ENCODE measurements at places on chromosomes 1 and 21.
A peak's percentile ranks its signal among the peaks of the same experiment; 100 is the strongest.

GRCh38 chr1:71232166-71232763 lies 151.4 kb upstream of the ZRANB2 start:
- DNase-seq = no peak

- DNase-seq = no peak
Measured at GRCh38 chr1:60280256-60280655, 206.7 kb upstream of the C1orf87 start.

- no peak for DNase-seq
Measured at GRCh38 chr1:63411066-63411465, 43.6 kb downstream of the ALG6 start.

DNA sequence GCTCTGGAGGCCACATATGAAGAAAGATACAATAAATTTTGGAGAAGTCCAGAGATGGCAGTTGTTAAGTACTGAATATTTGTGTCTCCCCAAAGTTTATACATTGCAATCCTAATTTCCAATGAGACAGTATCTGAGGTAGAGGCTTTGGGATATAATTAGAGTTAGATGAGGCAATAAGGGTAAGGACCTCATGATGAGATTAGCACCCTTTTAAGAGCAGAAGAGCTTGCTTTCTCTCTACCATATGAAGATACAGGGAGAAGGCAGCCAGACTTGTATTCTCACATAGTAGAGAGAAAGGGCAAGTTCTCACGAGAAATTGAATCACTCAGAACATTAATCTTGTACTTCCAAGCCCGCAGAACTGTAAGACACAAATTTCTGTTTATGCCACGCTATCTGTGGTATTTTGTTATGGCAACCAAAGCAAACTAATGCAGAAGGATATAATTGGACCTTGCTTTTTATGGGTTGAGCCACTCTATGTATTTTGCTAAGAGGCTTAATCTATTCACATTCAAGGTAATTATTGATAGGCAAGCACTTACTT lies 430.1 kb downstream of the KCNT2 start:
- no peak for DNase-seq

GRCh38 chr21:19261731-19262376 lies 858.3 kb upstream of the TMPRSS15 start:
- no peak for DNase-seq

- no peak for DNase-seq
Measured at GRCh38 chr1:22844621-22845020, 128.0 kb downstream of the LACTBL1 start.

DNA sequence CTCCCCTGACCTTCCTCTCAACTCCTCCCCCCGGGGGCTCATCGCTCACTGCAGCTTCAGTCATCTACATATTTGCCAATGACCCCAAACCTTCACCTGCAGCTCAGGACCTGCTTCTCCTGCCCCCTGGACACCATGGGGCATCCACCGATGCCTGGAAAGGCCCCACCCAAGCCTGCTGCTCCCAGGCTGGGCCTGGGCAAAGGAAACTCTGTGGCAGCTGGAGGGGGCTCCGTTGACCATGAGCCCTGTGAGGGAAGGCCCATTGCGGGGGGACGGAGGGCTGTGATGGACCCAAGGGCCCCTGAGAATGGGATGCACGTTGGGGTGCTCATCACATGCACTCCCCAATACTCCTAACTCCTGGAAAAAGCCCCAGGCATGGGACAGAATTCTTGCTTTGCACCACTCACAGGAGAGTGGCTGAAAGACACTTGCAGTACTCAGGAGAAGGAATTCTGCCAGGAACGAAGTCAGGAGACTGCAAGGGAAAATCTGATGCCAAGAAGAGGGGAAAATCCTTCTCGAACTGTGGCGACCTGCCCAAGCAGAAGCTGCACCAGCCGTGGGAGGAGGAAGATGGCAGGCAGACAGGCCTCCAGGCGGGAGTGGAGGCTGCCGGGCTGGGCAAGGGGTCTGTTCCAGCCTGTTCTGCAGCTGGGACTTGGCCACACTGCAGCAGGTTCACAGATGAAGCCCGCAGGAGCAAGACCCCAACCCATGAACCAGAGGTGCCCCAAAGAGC lies 18.4 kb downstream of the MATN1 start:
- no peak for DNase-seq

GRCh38 chr1:187655104-187655503 lies 826.4 kb downstream of the PLA2G4A start:
- no peak for DNase-seq

DNA sequence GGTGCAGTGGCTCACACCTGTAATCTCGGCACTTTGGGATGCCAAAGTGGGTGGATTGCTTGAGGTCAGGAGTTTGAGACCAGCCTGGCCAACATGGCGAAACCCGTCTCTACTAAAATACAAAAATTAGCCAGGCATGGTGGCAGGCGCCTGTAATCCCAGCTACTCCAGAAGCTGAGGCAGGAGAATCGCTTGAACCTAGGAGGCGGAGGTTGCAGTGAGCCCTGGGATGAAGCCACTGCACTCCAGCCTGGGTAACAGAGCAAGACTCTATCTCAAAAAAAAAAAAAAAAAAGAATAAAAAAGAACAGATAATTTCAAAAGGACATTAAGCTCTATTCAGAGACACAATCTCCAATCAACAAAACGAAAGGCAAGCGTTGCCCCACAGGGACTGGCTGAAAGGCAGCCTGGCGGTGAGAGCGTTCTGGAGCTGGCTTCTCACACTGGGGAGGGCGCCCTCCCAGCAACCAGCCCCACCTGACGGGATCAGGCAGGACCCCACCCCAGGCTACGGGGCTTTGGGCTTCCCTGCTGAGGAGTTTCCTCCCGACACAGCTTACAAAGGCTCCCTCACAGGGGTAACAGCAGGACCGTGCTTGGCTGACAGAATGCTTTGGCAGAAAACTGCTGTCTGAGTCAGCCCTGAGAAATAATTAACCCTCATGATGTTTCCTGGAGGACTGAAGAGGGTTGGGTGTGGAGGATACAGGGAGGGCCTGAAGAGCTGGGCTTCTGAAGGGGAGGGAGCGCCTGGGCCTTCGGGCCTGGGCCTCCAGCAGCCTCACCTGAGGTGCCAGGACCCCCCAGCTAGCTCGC lies 31.1 kb upstream of the SRP9 start:
- no peak for DNase-seq

DNA sequence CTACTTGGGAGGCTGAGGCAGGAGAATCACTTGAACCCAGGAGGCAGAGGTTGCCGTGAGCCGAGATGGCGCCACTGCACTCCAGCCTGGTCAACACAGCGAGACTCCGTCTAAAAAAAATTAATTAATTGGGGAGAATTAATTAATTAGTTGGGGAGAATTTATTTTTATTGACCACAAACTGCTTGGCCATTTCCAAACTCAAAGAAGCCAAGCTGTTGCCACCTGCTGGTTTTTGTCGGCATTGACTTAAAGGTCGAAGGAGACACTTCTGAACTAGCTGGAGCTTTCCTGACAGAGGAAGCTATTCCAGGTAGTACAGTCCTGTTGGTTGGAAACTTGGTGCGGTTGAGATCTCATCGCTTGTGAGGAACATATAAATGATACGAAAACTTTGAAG lies 13.1 kb downstream of the MAP1LC3C start:
- peak; percentile 8 for DNase-seq

DNA sequence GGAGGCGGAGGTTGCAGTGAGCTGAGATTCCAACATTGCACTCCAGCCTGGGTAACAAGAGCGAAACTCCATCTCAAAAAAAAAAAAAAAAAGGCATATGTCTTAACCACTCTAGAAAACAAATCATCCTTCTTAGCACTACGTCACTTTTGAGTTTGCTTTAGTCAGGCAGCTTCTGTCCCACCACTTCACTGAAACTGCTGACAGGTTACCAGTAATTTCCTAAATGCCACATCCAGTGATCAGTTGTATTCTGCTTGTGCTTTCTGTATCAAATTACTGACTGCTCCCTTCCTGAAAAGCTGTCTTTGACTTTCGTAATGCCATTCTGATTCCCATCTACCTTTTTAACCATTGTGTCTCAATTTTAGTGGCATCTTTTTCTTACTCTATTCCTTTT lies 21.7 kb downstream of the RCOR3 start:
- DNase-seq = no peak

GRCh38 chr1:245363461-245364200 lies 208.8 kb downstream of the KIF26B start:
- DNase-seq = no peak

- no peak for DNase-seq
Measured at GRCh38 chr1:228370941-228371740, 35.5 kb downstream of the TRIM11 start.

DNA sequence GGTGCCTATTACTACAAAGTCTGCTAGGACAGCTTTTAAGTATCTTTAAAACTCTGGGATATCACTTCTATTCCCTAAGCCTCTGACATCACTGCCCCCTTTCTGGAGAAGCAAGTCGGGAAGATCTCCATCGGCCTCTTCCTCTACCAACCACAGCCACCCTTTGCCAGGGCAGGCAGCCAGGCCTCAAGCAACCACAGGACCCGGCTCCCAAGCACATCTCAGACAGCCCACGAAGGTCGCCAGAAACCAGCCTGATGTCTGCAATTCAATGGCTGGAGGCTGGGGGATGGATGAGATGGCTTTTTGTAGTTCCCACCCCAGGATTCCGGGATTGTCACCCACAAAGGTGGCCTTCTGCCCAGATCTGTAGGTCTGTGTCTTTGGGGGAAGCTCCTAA lies 70.7 kb downstream of the LGR6 start:
- DNase-seq = no peak

DNA sequence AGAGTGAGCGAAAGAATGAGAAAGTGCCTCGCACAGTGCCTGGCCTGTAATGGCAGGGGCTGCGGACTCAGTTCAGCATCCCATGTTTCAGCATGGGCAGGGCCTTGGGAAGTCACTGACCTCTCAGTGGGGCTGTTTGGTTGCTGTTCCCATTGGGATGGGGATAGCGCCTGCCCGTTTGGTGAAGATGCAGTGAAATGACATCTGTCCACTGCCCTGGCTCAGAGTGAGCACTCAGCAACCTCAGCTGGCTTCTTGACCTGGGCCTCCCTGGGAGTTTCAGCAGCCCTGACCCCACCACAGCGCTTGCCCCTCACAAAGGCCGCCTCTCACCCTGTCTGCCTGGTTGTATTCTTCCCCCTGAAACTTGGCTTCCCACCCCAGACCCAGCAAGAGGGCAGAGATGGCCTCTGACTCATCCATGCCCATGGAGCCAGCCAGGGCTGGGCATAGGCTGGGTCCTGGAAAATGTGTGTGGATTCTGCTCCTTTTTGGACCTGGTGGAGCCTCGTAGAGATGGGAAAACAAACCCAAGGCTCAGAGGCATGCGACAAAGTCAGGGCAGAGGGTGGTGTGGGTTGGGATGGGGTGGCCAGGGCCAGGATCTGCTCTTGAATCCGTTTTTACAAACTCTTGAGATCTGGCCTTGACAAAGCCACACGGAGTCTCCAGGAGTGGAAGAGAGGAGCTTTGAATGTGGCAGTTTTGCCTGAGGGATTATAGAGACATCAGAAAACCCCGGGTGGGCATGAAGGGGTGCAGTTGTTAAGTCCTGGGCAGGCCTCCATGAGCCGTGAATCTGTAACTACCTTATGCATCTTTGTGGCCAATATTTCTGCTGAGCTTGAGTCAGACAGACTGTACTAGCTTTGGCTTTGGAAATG lies 1.2 kb downstream of the XKR8 start:
- no peak for DNase-seq

DNA sequence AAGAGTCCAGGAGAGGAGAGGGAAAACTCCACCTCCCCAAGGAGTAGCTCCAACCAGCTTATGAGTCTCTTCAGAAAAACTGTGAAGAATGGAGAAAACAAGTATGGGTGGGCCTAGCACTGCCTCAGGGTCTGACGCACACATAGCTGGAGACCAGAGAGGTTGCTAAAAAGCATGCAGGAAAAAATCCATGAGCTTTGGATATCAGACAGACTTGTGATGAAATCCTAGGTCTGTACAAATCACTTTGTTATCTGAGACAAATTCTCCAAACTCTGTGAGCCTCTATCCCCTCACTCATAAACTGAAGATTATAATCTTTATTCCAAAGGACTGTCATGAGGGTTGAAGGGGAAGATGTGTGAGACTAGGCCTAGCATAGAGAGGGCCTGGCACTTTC lies 141.5 kb upstream of the FGGY start:
- no peak for DNase-seq

DNA sequence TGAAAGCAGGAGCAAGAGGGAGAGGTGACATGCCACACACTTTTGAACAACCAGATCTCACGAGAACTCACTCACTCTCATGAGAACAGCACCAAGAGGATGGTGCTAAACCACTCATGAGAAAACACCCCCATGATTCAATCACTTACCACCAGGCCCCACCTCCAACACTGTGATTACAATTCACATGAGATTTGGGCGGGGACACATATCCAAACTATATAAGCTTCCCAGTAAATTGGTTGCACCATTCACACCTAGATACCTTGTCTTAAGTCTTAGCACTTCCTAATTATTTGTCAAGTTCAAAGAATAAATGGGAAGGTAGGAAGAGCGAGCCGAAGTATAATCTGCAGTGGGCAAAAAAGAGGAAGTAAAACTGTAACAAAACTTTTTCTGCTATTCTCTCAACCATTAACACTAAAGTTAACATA lies 34.3 kb downstream of the AMY1C start:
- DNase-seq = no peak

GRCh38 chr21:23664193-23664694 lies 1943.0 kb downstream of the MRPL39 start:
- no peak for DNase-seq

DNA sequence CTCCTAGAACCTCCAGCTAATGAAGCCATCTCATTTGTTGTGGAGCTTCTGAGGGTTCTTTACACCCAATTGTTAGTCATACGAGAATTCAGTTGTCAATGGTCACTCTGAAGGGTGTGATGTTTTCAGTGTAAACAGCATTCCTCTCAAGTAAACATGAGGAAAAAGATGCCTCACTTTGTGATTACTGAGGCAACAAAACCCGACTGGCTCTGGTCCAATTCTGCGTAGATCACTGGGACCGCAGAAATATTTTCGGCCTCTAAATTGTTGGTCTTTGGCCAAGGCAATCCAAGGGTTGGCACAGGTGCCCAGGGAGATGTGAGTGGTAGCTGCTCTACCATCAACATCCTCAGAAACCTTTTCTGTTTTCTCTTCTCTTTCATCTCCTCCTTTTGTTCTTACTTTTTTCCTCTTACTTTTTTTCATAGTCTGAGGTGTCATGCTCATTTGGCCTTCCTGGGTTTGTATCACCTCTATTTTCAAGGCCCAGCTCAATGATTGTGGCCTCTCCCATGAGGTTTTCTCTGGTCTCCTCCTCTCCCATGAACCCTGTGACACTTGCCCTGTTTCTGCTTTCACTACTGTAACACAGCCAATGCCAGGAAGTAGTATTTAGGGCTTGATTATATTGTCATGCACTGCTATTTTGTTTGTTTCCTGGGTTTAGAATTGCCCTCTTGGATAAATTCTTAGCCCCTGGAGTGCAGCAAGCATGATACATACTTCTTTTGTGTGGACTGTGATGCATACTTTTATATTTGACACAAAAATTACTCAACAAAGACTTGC lies 221.9 kb downstream of the TNR start:
- DNase-seq = no peak

DNA sequence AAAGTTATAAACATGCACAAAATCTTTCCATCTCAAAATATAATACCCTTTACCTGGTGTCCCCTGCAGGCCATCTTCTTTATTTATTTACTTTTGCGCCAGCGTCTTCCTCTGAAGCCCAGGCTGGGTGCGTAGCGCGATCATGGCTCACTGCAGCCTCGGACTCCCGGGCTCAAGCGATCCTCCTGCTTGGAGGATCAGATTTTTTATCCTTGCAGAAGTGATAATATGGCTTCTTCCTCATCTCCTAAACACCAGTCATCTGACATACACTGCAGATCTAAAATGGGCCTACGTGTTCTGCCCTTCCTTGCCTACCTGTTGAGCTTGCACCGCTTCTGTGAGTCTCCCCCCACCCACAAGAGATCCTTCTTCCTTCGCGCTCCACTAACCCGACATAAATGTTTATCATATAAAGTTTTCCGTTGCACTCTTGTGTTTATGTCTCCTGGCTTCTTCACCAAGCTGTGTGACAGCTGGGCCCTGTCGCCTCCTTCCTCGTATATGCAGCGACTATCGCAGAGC lies 506 bp upstream of the SRP9 start:
- no peak for DNase-seq
